Right ventricle myocardium inferior (tissue), 1 donor: ENCODE measurements at places on chromosomes 1 and 21. TPM values are rescaled to one million over a fixed set of nuclear protein-coding genes. Genes with fewer than 3 reads are reported as not detected.

Gene MRPL37
- 85.2 TPM for total RNA-seq

Gene ADPRS
- total RNA-seq: 18.1 TPM

Gene PROK1
- not detected for total RNA-seq

Gene MPC2
- total RNA-seq: 233 TPM

Gene E2F2
- 0.76 TPM for total RNA-seq

Gene OLFML2B
- 4.2 TPM for total RNA-seq

Gene ERVH48-1
- total RNA-seq: not detected

Gene KCNJ6
- not detected for total RNA-seq

DNA sequence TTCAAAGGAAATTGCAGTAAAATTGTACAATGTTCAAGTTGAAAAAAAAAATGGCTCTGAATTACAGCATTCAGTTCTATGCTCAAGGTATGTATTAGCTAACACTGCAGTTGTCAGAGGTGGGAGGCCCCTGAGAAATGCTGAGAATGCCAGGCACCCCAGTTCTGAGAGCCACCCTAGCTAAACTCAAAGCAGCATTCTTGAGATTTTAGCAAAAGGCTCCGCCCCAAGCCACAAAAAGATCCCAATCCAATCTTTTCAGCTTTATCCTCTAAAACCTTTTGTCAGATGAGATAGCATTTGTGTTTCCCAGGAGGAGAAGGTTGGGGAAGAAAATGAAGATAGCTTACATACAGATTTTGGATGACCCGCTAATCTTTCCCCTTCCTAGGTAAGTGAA lies 68.8 kb downstream of the SMYD2 start:
- no peak for DNase-seq

DNA sequence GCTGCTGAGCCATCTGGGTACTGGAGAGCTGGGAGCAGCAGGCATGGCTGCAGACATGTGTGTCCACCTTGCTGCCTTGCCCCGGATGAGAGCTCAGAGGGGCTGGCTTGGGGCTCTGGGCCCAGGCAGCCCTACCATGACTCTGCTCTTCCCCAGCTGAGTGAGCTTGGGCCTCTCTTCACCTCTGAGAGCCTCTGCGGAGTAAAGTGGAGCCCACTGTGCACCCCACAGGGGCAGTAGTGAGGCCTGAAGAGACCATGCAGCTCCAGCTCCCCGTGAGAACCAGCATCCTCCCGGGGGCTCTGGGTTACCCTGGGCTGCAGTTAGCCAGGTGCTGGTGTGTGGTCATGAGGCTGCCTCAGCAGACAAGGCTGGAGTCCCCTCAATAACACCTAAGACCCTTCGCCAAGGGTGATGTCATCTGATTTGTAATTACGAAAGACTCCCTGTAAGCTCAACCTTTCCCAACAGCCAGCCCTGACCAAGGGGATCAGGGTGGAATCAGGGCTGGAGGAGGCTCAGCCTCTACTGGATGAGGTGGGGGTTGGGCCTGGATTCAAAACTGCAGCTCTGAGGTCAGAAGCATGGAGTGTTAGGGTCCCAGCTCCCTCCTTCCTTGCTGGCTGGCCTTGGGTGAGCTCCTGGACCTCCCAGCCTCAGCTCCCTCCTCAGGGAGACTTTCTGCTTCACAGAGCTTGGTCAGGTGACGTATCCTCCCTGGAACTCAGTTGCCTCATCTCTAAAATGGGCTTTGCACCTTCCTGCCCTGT lies 308.0 kb downstream of the MATN1 start:
- no peak for DNase-seq

DNA sequence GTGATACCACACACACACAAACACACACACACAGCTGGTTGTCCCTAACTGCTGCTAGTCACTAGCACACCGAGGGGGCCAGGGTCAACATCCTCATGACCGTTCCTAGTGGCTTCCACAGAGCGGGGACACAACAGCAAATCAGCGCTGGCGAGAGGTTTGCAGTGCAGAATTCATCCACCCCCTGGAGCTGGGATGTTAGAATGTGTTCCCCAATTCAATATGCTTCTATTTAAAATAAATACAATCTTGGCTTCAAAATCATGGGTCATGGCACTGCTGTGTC lies 16.2 kb upstream of the C2CD2 start:
- DNase-seq: no peak

DNA sequence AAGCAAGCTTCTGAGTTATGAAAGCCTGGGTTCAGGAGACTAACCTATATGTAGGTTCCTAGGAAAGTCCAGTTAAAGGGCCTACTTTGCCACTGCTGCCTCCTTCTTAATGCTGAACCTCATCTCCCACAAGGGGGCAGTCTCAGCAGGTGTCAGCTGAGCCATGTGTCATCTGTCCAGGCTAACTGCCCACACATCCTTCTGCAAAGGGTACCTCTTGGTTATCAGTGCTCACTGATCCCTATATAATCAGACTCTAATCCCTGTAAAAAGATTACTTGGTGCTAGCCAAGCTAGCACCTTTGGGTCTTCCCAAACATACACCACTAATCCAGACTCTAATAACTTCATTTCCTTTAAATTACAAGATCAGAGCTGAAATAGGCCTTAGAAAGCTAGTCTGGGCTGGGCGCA lies 9.0 kb downstream of the PRDX1 start:
- DNase-seq: no peak

DNA sequence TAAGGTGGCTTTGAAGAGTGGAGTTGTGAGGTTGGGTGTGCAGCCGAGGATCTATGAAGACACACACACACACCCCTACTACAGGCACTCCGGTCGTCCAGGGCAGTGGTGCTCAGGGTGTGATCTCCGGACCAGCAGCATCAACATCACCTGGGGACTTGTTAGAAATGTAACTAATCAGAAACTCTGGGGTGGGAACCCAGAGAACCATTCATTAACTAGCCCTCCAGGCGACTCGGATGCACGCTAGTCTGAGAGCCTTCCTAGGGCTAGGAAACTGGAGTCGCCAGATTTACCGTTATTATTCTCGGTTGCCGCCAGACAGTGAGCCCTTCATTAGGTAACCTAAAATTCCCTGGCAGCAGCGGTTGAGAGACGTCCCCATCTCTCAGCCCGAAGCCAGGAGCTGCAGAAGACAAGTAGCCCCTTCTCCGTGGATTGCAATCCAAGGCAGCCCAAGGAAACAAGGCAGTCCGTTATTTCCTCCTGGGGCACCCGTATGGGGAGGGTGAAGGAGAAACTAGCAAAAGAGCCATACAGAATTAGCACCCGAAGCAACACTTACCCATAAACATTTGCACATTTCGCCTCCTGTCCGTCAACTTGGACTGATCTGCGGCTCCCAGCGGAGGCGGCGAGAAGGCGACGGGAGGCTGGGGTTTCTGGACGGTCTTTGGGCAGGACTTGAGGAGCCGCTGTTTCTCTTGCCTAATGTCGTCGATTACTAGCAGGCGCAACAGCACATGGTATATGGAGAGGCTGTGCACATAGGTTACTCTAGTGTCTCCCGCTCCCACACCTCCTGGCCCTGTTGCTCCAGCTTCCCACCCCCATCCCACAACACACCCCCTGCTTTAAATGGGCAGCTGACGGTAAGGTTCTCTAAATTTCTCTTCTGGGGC lies 2.9 kb upstream of the CCN1 start:
- DNase-seq: no peak

- DNase-seq: no peak
Measured at GRCh38 chr1:208616776-208617175, 372.6 kb upstream of the PLXNA2 start.

DNA sequence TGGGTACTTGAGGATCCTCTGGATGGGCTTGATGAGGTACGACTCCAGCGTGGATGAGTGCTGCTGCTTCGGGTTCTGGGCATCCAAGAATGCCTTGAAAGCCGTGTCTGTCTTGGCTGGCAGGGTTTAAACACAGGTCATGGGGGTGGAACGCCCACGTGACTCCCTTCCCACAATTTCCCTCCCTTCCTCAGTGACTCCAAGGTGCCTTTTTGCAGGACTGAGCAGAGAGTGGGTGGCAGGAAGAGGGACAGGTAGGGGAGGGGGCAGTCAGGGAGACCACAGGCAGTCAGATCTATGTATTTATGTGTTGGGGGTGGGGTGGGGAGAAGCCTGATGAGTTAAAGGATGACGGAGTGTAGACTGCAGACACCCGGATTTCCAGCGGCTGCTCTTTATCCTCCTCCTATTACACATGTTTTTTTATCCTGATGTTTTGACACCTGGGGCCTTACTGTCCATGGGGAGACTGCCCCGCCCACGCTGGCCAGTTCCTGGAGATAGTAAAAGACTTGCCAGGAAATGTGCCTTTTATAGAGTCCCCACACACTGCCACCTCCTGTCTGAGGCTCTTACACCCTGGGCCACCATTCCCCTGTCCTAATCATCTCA lies 103.2 kb upstream of the KRTAP19-8 start:
- no peak for DNase-seq

- no peak for DNase-seq
Measured at GRCh38 chr1:214633686-214634085, 30.7 kb downstream of the CENPF start.

- no peak for DNase-seq
Measured at GRCh38 chr1:87212431-87213134, 116.1 kb upstream of the LMO4 start.

GRCh38 chr1:210292231-210292871 lies 36.4 kb upstream of the HHAT start:
- DNase-seq: peak; percentile 66

GRCh38 chr1:67599085-67599484 lies 85.9 kb upstream of the GADD45A start:
- no peak for DNase-seq

DNA sequence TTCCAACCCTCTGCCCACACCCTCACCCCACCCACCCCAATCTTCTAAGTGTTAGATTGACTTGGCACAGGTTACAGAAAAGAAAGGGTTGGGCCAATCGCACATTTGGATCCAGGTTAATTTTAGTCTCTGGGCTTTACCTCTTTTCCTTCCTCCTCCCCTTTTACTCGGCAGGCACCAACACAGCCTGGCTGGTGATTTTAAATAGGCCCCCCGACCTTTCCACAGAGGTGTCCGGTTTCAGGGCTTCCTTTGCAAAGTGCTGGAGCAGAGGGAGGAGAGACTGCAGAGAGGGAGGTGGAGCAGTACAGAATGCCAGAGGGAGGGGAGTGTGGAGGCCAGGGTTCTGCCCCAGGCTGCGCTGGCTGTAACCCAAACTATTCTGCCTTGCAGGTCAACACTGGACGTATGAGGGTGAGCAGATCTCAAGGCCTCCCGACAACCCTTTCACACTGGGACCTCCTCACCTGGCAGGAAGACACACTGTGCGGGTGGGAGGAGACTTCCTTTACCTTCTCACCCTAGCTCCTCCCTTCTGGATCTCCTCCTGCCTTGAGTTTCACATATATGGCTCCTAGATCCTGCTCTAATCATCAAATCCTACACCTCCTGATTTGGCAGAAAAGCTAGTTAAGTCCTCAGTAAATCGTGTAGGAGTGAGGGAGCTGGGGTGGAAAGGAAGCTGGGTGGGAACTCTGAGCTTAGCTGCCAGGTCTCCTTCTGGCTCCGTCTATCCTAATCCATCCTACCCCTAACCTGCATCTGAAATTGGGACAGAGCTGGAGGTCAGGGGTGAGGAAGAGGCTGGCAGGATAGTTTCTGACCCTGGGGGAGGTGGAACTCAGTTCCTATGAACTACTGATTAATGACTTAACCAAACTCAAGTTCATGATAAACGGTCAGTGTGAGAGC lies 2.4 kb downstream of the CA14 start:
- DNase-seq: no peak

- DNase-seq: no peak
Measured at GRCh38 chr1:153544453-153545066, 1.0 kb downstream of the S100A4 start.

- DNase-seq: no peak
Measured at GRCh38 chr1:54400329-54400728, 5.9 kb downstream of the SSBP3 start.

DNA sequence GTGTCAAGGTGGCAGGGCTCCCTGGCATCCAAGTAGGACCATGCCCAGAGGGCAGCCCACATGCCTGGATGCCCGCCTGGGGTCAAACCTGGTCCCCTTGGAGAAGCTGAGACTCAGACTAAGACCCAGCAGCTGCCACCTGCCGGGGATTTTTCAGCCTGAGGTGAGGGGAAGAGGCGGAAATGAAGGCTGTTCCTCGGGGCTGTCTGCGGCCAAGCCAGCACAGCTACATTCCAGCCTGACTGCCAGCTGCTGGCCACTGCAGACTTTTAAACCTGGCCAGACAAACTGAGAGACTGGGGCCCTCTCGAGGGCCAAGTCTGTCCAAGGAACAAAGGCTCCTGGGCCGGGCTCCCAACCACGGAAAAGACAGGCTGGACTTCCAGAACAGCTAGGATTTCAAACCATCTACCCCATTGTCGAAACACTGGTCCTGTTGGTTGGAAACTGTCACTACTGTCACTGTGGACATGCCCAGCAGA lies 21.9 kb upstream of the PLEKHG5 start:
- peak; percentile 53 for DNase-seq

DNA sequence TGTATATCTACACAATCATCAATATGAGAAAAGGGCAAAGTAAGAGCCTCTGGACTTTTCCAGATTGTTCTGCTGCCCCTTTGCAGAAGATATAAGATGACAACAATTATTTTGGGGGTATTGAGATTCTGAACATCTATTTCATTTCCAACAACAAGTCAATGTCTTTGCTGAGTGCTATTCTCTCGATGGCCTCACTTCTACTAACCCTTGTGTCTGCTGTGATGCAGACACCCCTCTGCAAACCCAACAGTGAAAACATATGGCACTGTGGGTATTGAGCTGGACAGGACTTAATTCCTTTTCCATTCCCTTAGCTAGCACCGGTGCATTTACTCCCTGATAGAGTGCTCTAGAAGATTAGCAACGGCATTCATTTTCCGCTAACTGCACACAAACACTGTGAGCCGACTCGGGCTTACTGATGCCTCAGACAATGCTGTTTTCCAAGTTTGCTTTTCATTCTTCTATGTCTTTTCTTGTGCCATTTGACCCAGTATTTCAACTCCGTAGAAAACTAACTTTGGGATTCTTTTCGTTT lies 33.4 kb upstream of the SMYD2 start:
- DNase-seq: no peak

GRCh38 chr1:232036181-232036933 lies 409.8 kb downstream of the DISC1 start:
- DNase-seq: no peak
